ENCODE measurements at places on chromosomes 6 and 20.

DNA sequence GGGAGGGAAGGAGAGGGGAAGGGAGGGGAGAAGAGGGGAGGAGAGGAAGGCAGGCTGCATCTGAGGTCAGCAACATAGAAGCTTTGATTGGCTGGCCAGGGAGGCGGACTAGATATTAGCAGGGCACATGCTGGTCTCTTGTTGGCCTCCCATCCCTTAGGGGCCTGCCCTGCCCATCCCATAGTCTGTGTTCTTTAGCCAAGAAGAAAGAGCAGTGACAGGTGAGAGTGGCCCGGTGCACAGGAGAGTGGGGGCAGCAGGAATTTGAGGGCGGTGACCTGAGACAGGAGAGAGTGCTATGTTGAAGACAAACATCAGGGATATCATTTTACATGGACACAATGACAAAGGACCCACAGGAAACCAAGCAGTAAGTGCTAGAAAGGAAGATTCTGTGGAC is 413.5 kb downstream of the SYNE1 start:
- DNase-seq, result no peak
- no peak overlapping the region for H3K27ac ChIP-seq
- H3K36me3 ChIP-seq, result peaks cover 17% of the 10 kb centered on the region
- H3K4me3 ChIP-seq, result no peak overlapping the region

DNA sequence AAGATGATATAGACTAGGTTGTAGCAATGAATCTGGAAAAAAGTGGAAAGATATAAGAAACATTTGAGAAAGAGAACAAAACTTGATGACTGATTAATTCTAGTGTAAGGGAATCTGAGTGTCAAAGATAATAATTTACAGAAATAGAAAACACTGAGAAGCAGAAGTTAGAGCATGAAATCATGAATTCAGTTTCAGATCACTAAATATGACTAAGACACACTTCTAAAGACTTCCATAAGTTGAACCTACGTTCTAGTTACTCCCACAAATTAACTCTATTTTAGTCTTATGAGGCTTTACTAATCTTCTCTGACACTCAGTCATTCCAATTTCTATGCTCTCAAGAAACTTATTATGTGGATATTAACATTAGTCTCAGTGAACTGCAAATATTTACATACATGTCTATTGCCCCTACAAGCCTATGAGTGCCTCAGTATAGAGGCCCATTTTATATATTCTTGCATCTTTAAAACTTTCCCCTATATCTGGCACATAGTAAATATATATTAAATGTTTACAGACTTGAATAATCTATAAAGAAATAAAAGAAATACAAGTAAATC is 30.4 kb downstream of the IBTK start:
- no peaks in the 10 kb centered on the region for H3K36me3 ChIP-seq
- no peaks in the 10 kb centered on the region for H3K4me1 ChIP-seq
- DNase-seq, result no peak
- no peak overlapping the region for H3K27ac ChIP-seq
- H3K27me3 ChIP-seq, result no peaks in the 10 kb centered on the region

GRCh38 chr6:127608554-127609270 is 31.7 kb downstream of the C6orf58 start:
- no peaks in the 10 kb centered on the region for H3K27me3 ChIP-seq
- no peak overlapping the region for H3K4me3 ChIP-seq
- DNase-seq, result no peak
- no peaks in the 10 kb centered on the region for H3K4me1 ChIP-seq

DNA sequence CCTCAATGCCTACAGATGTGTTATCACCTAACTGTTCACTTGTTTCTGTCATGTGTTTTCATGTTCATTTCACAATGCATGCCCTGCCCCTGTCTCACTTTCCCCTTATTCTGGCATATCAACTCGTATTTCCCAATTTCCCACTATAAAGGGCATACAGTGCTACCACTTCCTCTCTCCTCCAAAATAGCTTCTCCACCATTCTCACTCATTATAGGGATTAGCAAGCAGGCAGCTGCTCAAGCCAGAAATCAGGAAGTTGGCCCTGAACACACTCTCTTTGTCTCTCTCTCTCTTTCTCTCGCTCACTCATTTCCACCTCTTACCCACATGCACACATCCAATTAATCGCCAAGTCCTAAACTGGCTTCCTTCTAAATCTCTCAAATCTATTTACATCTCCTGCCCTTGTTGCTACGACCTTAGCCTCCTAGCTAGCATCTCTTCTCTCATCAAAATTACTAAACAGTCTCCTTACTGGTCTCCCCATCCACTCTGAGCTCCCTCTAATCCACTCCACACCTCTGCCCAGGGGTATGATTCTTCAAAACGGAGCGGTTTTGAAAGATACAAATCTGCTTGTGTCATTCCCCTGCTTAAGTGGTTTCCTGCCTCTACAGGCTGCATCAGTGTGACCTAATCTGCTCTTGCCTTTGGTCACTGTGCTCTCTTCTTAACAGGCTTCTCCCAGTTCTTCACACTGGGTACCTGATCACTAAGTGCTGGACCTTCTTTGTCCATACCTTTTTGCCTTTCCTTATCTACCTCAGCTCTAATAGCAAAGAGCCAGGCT is 196.2 kb downstream of the BTBD9 start:
- no peak overlapping the region for H3K4me3 ChIP-seq
- H3K36me3 ChIP-seq, result no peaks in the 10 kb centered on the region
- no peak overlapping the region for H3K27ac ChIP-seq

DNA sequence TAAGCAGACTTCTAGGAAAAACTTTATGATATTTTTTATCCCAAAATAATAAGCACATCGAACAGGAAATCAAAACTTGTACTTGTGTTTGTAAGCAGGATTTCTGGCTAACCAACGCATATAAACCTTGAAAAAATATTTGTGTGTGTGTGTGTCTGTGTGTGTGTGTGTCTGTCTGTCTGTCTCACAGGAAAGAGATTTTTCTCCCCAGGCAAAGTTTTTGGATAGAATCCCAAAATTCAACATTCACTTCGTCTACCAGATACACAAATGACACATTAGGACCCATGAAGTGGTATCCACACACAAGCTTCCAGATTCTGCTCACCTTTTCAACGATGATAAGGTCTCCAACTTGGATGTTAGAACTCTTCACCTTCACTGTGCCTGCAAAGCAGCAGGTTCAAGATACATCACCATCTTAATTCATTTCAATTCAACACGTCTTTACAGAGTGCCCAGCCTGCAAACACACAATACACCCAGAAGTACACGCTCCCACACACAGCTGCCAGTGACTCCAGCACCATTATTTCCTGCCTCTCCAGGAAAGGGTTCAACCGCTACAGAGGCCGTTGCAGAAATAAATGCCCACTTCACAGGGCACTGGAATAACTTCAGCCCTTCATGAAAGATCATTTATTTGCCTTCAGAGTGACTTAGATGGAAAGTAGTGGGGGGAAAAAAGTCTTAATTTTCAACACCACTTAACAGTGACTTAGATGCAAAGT is 70.9 kb downstream of the ATP9A start:
- H3K27me3 ChIP-seq, result no peaks in the 10 kb centered on the region
- no peak for DNase-seq
